ENCODE measurements at places on chromosomes 13 and 19. TPM values are rescaled to one million over a fixed set of nuclear protein-coding genes. Genes with fewer than 3 reads are reported as not detected.
A peak's percentile ranks its signal among the peaks of the same experiment; 100 is the strongest.

DNA sequence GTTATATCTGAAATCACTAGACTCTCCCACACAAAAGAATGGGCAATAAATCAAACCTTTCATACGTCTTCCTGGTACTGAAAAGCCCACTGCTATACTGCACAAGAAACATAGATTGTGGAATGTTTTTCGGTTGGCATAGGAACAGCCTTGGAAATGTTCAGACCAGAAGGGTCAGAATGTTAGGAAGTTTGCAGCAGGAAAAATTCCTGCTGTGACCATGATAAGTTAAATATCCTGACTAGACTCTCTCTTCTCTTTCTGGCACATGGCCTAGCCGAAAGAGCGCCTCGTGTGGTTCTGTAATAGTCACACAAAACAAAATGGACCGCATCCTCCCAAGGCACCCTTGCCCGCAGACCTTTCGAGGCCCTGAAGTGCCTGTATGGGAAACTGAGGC lies 427.2 kb downstream of the COG6 start:
- no peak for DNase-seq

PRODH2 gene
- 5.1 TPM for total RNA-seq

GRCh38 chr19:53424968-53425597 lies 6.7 kb upstream of the ZNF761 start:
- peak; percentile 90 for DNase-seq

- no peak for DNase-seq
These were observed 10.2 kb downstream of the COLGALT1 start for GRCh38 chr19:17565611-17566010.

DNA sequence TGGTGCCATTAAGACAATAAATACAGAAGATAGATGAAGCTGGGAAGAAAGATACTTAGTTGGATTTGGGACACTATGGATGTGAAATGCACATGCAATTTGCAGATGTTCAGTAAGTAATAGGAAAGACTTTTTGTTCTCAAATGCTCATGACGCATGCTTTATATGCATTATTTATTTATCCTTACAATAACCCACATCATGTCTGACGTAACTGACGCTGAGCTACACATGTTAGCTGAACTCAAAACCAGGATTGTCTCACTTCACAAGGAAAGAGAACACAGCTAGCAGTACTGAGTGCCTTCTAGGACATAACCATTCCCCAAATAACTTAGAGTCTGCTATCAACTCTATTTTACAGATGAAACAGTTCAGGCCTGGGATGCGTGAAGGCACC lies 463.4 kb downstream of the FGF9 start:
- DNase-seq, result no peak

- DNase-seq, result peak; percentile 50
These were observed 19.8 kb downstream of the MYO9B start for GRCh38 chr19:17095141-17095919.

All from hepatocyte (in vitro differentiated cells).